ENCODE measurements at places on chromosomes 6 and 20.

GRCh38 chr20:5215672-5216304 lies 89.0 kb downstream of the CDS2 start:
- no peak for DNase-seq

DNA sequence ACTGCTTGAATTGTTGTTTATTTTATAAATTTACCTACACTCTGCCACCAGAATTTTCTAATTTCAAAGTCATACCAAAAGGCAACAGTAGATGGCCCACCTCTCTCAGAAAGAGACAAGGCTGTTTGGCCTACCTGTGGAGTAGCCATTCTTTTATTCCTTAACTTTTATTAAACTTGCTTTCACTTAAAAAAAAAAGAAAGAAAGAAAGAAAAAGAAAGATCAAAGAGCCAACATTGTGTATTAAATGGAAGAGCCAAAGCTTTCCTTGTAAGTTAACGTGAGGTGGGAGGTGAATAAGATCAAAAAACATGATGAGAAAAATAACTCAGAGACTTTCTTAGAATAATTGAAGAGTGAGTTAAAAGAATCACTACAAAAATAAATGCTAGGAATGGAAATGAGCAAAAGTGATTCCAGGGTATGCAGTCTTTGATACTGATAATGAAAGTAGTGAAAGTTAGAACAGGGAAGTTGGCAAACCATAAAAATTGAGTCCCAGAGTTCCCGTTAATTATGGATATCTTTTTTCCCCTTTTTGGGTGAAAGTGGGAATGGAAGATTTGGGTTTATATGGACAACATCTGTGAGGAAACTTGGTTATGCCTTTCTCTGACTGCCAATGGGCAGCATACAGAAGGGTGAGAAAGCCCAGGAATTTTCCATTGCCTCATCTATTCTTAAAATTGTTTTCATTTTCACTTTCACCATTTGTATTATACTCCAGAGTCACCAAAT lies 35.9 kb upstream of the MYB start:
- no peak for DNase-seq

DNA sequence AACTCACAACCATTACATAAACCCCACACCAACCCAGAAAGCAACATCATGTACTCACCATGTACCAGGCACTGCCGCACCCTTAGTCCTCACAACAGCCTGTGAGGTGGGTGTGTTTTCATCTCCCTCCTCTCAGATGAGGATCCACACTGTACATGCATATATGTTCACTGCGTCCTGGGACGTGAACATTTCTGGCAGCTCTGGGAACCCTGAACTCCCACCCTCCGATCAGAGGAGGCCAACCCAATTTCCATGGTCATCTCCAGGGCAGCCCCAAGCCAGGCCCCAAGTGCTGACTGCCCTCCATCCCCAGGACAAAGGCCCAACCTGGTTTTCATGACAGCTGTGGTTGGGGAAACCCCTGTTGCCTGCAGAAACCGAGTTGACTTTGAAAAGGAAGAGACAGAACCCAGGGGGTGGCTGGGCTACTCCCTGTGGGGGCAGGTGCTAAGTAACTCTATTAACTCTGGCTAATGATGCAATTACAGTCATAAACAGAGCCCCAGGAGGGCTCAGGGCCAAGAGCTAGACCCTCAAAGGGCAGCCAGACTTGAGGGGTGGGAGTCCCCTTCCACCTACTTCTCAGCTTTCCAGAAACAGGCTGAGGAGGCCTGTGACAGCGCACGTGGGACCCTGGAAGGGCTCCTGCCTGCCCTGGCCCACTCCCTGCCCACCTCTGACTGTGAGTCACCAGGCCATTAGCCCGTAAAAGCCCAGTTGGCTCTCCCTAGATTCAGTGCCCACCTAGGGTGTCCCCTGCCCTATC lies 2.6 kb downstream of the TFEB start:
- peak; percentile 49 for DNase-seq

- no peak for DNase-seq
Observed at GRCh38 chr6:28996844-28997510, 8.1 kb downstream of the ZNF311 start.

GRCh38 chr6:24472181-24472580 lies 17.2 kb downstream of the GPLD1 start:
- no peak for DNase-seq
